ENCODE measurements at places on chromosomes 3 and 15.
A peak's percentile ranks its signal among the peaks of the same experiment; 100 is the strongest.

- peaks cover 4% of the 10 kb centered on the region for H3K4me1 ChIP-seq
- DNase-seq: no peak
- no peaks in the 10 kb centered on the region for H3K36me3 ChIP-seq
Observed at GRCh38 chr3:136645915-136646314, 106.3 kb downstream of the STAG1 start.

GRCh38 chr15:75076277-75076676 is 52.9 kb downstream of the PPCDC start:
- H3K27me3 ChIP-seq: no peaks in the 10 kb centered on the region
- DNase-seq: no peak
- H3K4me3 ChIP-seq: no peak overlapping the region

- no peak overlapping the region for H3K27ac ChIP-seq
- no peaks in the 10 kb centered on the region for H3K27me3 ChIP-seq
- DNase-seq: no peak
- H3K4me3 ChIP-seq: no peak overlapping the region
- H3K4me1 ChIP-seq: no peaks in the 10 kb centered on the region
Observed at GRCh38 chr3:173986861-173987410, 589.4 kb downstream of the NLGN1 start.

- H3K4me3 ChIP-seq: no peak overlapping the region
- peak; percentile 56 for DNase-seq
- no peaks in the 10 kb centered on the region for H3K36me3 ChIP-seq
- no peaks in the 10 kb centered on the region for H3K27me3 ChIP-seq
- H3K4me1 ChIP-seq: peaks cover 17% of the 10 kb centered on the region
- H3K27ac ChIP-seq: peak overlapping the region; percentile 74
Observed at GRCh38 chr15:71149646-71150557, 34.6 kb downstream of the THSD4 start.
